ENCODE measurements at places on chromosomes 11 and 22. TPM values are rescaled to one million over a fixed set of nuclear protein-coding genes. Genes with fewer than 3 reads are reported as not detected.

Gene TSPAN32
- 4.6 TPM for total RNA-seq

Gene OR8K1
- not detected for total RNA-seq

Gene TMEM45B
- total RNA-seq = 0.48 TPM

Gene CYP2D6
- 1.1 TPM for total RNA-seq

Gene FAM180B
- not detected for total RNA-seq

Gene CEP126
- total RNA-seq = 0.63 TPM

Gene PKNOX2
- 0.38 TPM for total RNA-seq

Gene SLC16A8
- total RNA-seq = not detected

Gene LRRC75B
- 0.56 TPM for total RNA-seq

Gene MTA2
- 217 TPM for total RNA-seq

Gene APOL1
- 42.0 TPM for total RNA-seq

GRCh38 chr11:70360211-70360610 lies 38.1 kb upstream of the CTTN start:
- no peak for DNase-seq

DNA sequence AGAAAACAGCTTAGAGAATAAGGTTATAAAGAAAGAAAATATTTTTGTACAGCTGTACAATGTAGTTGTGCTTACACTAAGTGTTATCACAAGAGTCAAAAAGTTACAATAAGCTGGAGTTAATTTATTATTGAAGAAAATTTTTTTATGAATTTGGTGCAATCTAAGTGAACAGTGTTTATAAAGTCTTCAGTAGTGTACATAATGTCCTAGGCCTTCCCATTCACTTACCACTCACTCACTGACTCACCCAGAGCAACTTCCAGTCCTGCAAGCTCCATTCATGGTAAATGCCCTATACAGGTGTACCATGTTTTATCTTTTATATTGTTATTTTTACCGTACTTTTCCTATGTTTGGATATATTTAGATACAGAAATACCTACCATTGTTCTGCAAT lies 34.7 kb downstream of the GDPD4 start:
- DNase-seq = no peak

GRCh38 chr11:120183701-120184141 lies 27.1 kb upstream of the OAF start:
- DNase-seq = no peak

GRCh38 chr22:37802310-37803194 lies 5.2 kb upstream of the GCAT start:
- no peak for DNase-seq

GRCh38 chr11:35748644-35749043 lies 86.1 kb downstream of the TRIM44 start:
- DNase-seq = no peak

DNA sequence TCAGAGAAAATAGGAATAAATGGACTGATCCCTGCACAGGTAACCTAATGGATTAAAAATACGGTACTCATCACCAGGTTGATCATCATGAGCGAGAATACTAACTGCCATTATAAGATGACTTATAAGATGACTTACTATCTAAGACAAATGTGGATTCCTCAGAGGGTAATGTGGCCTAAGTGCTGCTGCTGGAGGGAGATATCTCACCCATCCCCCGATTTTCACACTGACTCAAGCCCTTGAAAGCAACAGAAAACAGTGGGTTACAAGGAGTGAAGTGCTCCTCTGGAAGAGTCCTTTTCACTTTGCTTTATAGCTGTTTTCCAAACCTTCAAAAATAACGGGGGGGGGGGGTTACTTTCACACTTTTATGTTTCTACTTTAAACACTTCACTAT lies 920 bp downstream of the TMEM218 start:
- DNase-seq = no peak

- DNase-seq = no peak
Observed at GRCh38 chr11:71065841-71066240, 186.5 kb downstream of the SHANK2 start.

- DNase-seq = no peak
Observed at GRCh38 chr11:128500493-128500892, 86.9 kb downstream of the ETS1 start.

GRCh38 chr22:18095101-18095805 lies 15.4 kb upstream of the TUBA8 start:
- no peak for DNase-seq

DNA sequence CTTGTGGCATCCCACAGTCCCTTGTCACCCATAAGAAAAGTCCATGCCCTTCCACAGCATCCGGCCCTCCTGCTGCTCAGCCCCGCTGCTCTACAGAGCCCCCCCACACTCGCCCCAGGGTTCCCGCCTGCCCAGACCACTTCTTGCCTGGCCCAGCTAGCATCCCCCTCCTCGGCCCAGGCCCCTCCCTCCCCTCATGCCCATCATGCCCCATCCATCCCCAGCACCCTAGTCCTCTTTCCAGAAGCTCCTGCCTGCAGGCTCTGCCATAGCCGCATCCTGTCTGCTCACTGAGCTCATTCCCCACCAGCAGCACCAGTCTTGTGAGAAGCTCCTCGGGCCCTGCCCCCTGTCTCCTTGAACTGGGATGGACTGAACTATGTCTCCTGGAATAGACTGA lies 54.4 kb downstream of the LINC01488 start:
- DNase-seq = no peak

- no peak for DNase-seq
Observed at GRCh38 chr11:55457641-55458040, 89.9 kb downstream of the OR4A15 start.

GRCh38 chr11:92865352-92865751 lies 104.1 kb upstream of the MTNR1B start:
- no peak for DNase-seq

DNA sequence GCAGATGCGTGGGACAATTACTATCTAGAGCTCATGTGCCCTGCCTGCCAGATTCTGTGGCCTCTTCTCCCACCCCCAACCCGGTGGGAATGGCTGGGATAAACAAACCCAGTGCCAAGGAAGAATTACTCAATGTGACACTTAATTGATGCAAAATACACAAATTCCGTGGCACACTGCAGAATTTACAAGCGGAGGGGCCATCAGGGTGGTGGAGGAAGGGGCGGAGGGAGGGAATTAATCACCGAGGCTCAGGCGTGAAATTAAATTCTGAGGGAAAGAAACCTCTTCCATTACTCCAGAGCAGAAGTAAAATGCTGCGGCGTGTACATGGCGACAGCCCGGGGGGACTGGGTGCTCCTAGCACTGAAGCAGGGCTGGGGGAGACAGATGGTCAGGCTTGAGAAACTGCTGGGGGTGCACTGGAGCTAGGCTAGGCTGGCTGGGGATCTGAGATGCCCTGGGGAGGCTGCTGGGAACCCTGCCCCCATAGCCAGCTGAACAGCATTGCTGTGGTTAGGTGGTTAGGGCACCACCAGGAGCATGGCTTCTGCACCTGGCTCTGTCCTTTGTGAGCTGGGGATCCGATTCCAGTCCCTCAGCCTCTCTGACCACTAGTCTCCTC lies 200.6 kb downstream of the CEP164 start:
- no peak for DNase-seq

DNA sequence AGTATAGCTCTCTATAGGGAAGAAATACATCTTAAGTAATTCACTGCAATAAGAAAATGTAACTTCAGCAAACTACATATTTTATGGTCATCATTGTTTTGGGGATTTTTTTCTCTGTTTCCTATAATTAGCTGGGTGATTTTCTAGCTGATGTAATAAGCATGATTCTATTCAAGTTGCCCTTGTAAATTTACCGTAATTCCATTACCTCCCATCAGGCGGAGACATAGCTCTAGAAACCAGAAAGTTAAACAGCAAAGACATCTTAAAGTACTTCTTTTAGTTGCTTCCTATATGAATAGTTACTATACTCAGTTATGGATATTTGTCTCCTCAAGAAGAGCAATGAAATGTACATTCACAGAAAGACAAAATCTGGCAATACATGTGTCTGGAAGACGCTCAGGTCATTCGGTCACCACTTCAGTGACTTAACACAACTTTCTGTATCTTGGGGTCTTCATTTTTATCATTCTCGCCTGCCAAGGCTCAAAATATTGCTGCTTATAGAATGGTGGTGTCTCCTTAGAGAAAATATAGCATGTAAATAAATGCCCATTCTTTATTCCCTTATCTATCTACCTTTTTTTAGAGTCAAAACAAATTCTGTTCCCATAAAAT lies 239.9 kb upstream of the ZC3H12C start:
- no peak for DNase-seq

GRCh38 chr11:18321578-18321968 lies 367 bp downstream of the HPS5 start:
- DNase-seq = no peak

All from activated T-cell treated with anti-CD3 and anti-CD28 coated beads, Interleukin-2, amount 50 U/mL, for 4 hours (primary cell).